ENCODE measurements at places on chromosomes 2 and 18.

GRCh38 chr2:11669454-11670291 lies at the start of gene NTSR2:
NTSR2 (minus strand) TSS chr2:11670195; CDS start chr2:11670129, 66 bp downstream.
- DNase-seq, result peak; percentile 55

GRCh38 chr2:161123531-161124030 lies 36.6 kb upstream of the TANK start:
- DNase-seq, result no peak

GRCh38 chr2:129753261-129753660 lies 226.2 kb upstream of the RAB6C start:
- no peak for DNase-seq

DNA sequence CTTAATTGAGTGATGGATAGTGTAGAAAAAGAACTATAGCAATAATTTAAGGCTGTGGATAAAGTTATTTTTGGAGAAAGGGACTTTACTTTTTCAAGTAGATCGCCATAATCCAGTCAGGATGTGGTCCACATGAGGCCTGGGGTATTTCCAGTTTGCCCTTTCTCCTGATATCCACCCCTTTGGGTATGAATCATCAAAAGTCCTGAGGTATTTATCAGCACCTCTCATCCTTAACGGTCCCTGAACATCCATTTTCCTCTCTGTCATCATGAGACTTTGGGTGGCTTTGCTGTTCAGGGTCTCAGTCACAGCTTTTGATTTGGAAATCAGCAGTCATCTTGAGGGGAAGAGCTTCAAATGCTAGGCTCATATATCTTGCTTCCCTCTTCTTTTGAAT lies 39.3 kb upstream of the ELAC1 start:
- no peak for DNase-seq

DNA sequence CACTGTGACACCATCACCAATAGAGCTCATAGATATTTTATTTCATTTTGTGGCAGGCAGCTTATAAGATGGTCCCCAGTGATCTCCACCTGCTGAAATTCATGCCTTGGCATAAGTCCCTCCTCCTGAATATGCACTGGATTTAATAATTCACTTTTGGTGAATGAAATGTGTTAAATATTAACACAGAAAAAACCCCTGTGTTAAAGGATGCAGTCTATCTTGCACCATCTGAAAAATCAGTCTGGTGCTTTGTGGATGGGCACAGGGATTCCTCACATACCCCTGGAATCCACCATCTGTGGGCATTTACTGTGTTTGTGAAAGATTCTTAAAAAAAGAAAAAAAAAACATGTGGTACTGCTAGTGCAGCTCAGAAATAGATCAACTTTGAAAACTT lies 26.1 kb upstream of the WIPF1 start:
- DNase-seq, result no peak
